Lung (tissue), 17 donors: ENCODE measurements at places on chromosomes 12 and 14.

GRCh38 chr12:120739031-120739762 lies 13.6 kb downstream of the ACADS start:
- no peak for DNase-seq

DNA sequence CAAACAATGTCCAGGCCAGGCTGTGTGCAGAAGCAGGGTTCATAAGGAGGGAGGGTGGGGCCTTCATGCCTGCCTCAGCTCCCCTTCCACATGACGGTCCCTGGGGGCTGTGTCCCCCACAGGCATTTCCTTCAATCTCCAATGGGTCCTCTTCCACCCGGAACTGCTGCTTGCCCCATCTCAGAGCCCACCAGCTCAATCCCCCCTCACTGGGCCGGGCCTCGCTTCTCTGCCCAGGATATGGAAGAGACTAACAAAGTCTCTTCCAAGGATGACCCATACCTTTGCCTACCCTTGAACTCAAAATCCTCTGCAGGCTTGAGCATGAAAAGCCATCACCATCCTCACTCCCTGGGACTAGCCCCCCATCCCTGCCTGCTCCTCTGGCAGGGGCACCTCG lies 28.4 kb upstream of the FAM181A start:
- no peak for DNase-seq

DNA sequence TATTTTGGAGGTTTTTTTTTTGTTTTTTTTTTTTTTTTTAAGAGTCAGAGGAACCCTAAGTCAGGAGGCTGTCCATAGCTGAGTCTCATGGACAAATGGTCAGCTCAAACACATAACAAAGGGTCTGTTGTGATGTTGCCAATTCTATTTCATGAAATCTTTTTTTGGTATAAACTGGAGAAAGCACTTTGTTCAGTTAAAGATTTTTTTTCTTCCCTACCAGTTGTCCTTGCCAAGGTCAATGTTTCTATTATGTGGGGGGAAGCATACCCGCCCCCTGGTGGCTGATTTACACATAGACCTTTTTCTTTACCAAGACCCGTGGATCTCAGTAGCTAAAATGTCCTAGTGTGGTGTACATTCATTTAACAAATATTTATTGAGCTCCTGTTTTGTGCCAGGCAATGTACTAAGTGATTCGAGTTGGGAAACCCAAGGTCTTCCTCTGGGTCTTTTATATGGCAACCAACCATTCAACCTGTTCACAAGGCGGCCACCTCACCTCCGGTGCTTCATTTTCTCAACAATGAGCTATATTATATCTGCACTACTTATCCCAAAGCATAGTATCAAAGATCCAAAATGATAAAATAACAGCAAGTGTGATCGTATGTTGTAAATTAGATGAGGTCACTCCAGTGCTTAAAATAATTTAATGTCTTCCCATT lies 214.5 kb downstream of the PAH start:
- DNase-seq: peak; percentile 59

DNA sequence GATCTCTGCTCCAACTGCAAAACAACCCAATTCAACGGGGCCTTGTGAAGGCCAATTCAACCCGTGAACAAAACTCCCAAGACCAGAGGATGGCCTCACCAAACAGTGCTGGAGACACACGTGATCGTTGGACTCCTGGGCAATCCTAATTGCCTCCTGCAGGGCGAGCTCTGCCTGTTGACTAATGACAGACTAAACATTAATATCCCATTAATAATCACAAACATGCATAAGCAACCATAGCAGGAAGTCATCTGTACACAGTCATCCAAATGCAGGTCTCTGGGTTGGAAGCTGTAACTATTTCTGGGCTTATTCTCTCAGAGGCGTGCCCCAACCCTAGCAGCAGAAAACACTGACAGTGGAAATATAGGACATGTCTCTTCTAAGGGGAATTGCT lies 21.0 kb downstream of the ANAPC5 start:
- DNase-seq: no peak

GRCh38 chr14:103542605-103543088 lies 13.7 kb downstream of the TRMT61A start:
- DNase-seq: peak; percentile 62

DNA sequence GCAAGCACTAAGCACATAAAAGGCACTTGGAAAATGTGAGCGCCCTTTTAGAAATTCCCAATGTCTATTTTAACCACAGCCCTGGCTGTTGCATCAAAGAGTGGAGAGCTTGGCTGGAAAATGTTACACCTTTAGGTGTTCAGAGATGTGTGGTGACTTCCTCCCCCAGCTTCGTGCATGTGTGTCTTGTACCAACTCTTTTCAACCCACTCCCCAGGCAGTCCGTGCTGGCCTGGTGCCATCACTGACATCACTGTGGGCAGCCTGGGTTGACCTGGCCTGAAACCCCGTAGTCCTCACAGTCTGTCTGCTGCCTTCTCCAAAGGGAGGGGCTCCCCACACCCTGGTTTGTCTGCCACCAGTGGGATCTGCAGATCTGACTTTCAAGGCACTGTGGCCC lies 101.8 kb downstream of the SCARB1 start:
- DNase-seq: no peak

DNA sequence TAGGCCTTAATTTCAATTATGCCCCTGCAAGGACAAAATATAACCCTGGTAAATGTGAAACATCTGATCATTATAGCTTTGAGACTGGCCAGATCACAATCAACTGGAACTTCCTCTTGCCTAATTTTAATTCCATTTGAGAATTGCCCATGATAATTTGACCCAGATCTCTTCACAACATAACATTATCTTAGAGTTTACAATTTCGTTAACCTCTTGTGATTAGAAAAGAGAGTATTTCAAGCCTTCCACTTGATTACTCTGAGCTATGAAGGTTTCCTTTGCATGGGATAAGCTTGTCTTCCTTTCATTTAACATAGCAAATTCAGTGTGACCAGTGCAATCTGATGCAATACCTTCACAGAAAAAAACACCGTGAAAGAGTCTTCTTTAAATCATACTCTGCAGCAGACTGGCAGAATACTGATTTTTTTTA lies 143.6 kb downstream of the DUSP6 start:
- no peak for DNase-seq

DNA sequence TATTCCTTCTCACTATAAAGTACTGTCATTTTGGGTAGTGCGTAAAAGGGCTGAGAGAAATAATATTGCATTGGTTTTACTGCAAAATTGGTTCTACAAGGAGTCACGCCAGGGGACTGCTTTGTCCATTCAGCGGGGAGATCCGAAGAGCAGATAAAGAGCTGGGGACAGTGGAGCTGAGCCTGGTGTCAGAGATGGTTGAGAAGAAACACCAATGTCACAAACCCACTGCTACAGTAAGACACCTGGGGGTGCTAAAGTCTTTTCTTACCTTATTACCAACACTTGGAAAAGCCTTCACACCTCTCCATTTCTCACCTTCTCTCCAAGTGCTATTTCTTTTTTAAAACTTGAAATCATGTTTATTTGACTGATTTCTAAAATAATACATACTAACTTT lies 14.1 kb downstream of the IL31 start:
- DNase-seq: no peak

GRCh38 chr14:29858299-29858698 lies 69.3 kb downstream of the PRKD1 start:
- DNase-seq: no peak

DNA sequence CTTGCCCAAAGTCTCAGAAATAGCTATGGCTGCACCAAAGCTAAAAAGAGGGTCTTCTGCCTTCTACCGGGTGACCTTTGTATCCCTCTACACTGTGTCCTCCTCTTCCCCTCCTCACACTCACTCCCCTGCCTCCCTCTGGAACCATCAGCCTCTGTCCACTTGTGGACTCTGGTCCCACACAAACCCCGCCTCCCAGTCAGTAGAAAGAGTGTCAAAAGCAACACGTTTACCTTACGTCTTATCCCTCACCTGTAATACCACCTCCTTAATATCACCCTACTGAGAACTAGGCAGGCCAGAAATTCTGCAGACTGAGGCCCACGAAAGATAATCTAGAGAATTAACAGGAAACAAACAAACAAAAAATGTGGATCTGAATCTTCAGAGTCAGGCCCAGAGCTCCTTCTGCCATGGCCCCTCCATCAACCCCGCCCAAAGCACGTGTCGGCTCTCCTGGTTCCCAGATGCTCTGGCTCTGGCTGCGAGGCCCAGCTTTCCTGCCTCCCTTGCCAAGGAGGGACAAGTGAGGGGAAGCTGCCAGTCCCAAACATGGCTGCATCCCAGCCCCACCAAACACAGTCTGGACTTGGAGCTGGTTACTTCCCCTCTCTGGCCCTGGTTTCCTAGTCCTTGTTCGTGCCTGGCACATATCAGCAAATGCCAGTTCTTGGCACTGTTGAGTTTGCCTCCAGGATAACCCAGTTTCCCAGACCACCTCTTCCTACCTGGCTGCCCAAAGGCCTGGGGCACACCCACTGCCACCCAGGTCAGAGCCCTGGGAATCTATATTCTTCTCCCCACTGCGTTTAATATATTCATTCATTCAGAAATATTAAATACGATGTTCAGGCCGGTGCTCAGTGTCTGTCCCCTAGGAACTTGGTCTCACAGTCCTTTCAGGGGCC lies 2.7 kb downstream of the ACTN1 start:
- no peak for DNase-seq

GRCh38 chr12:124566997-124567672 lies at the start of gene NCOR2:
Gene NCOR2, minus strand, starts transcription at chr12:124567612. Its CDS starts 72,361 bp downstream, at chr12:124495251.
- peak; percentile 52 for DNase-seq

GRCh38 chr14:62592877-62593276 lies 452.4 kb downstream of the KCNH5 start:
- no peak for DNase-seq

GRCh38 chr14:81157431-81157830 lies 63.3 kb downstream of the GTF2A1 start:
- no peak for DNase-seq

GRCh38 chr14:84783511-84783910 lies 746.4 kb upstream of the FLRT2 start:
- DNase-seq: no peak

- DNase-seq: no peak
Measured at GRCh38 chr12:104407922-104408321, 48.8 kb upstream of the CHST11 start.

DNA sequence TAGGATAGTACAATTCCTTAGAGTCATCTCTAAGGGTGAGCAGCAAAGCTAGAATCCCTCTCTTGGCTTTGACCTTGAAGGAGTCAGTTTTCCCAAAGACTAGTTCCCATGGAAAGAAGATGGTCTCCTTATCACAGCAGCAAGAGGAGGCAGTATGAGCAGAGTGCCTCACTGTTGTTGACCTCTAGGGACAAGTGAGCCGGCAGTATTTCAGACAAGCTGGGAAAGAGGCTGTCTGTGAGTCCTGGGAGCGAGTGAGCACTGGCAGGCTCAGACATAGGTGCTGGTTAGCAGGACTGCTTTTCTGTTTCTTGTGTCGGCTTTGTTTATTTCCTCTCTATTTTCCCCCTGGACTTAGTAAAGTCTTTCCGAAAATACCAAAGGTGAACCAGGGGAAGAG lies 60.7 kb downstream of the NTF3 start:
- no peak for DNase-seq

DNA sequence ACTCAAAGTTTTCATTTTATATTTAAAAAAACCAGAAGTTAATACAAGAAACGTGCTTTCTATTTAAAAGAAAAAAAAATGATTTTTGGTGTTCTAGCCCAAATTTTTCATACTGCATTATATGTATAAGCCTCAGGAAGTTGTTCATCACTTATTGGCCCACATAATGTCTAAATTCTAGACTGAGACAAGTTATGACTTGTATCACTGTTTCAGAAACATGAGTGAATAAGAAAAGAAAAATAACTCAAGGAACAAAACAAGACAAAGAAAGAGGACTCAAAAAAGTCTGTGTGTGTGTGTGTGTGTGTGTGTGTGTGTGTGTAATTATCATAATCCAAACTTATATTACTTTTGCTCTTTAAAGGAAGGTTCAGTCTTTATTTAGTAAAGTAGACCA lies 929.8 kb downstream of the GALC start:
- DNase-seq: no peak

GRCh38 chr12:3129301-3130056 lies 52.3 kb downstream of the TSPAN9 start:
- DNase-seq: no peak

- DNase-seq: no peak
Measured at GRCh38 chr14:77025744-77026165, 2.8 kb downstream of the IRF2BPL start.

DNA sequence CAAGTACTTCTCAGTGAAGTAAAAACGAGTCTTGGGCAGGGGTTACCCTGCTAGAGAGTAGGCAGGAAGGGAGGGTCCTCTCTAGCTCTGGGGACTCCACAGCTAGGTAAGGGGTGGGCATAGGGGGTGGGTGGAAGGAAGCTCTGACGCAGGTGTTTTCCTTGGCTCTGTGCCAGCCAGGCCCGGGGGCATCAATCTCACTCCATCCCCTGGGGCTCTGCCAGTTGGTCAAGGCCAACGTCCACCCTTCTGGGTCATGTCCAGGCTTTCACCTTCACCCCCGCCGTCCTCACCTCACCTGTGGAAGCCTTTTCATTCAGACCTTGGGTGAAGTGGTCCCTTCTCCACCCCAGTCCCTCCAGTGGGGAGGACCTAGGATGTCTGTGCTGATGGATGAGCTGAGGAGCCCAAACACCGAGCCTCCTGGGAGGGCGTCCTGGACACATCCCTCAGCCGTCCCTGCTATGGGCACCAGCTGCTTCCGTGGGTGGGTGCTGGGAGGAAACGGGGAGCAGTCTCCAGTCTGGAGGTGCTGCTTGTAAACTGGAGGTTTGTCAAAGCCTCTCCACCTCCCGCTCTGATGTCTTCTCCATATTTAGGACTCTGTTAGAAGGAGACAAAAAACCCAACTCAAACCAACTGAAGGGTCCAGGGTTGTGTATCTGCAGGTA lies 71.5 kb upstream of the SFSWAP start:
- DNase-seq: no peak

DNA sequence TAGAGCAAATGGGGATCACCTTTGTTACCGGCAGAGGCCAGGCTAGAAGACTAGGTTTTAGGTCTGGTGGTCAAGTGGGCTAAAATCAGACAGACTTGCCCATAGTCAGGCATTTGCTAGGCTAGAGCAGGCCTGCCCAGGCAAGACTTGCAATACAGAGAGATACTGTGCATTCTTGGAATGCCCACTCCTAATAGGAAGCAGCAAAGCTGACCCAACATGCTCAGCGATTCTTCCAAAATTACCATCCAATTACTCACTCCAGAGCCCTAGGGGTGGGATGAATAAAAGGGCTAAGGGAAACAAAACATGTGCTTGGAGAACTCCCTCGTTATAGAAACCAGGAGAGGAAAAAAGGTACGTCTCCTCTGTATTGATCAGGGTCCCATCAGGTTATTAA lies 187.8 kb upstream of the AMIGO2 start:
- DNase-seq: no peak
